ENCODE measurements at places on chromosomes 5 and 9. TPM values are rescaled to one million over a fixed set of nuclear protein-coding genes. Genes with fewer than 3 reads are reported as not detected.

DNA sequence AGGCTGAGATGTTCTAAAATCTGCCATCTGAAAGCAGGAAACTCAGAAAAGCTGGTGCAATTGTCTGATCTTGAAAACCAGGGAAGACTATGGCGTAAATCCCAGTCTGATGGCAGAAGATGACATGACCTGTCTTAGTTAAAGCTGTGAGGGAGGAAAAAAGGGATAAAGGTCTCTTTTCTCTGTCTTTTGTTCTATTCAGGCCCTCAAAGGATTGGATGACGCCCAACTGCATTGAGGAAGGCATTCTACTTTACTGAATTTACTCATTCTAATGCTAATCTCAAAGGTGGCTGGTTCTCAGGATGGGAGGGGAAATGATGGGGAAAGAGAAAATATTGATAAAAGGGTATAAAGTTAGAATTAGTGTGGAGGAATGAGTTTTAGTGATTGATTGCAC, 312.8 kb upstream of the CTNND2 start:
- no peak for DNase-seq

GRCh38 chr9:102506406-102506805, 488.7 kb upstream of the CYLC2 start:
- DNase-seq: no peak

GRCh38 chr9:77832639-77833038, 184.5 kb upstream of the GNA14 start:
- DNase-seq: no peak

Gene LCN9
- not detected for total RNA-seq

Gene ECSCR
- not detected for total RNA-seq

GRCh38 chr5:141495453-141495811, 6.6 kb downstream of the PCDHGC5 start:
- no peak for DNase-seq

Gene ADAMTS2
- 8.8 TPM for total RNA-seq

DNA sequence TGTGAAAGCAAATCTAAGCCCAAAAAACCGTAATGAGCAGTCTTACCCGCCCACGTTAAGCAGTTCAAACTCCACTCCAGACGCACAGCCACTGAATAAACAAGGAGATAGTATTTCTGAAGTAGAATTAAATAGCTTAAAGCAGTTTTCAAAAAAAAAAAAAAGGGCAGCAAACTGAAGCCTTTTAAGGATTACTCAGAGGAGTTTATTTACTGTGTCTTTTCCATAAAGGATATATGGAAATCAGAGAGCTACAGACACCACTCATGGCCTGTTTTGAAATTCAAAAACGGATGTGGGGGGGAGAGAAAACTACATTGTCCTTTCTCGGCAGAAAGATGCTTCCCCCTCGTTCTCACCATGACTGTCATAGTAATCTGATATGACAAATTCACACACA, 83.7 kb upstream of the IRX1 start:
- DNase-seq: no peak

GRCh38 chr5:172144291-172144815, 43.7 kb downstream of the STK10 start:
- no peak for DNase-seq

GRCh38 chr9:70625078-70625477, 210.6 kb upstream of the KLF9 start:
- DNase-seq: no peak

DNA sequence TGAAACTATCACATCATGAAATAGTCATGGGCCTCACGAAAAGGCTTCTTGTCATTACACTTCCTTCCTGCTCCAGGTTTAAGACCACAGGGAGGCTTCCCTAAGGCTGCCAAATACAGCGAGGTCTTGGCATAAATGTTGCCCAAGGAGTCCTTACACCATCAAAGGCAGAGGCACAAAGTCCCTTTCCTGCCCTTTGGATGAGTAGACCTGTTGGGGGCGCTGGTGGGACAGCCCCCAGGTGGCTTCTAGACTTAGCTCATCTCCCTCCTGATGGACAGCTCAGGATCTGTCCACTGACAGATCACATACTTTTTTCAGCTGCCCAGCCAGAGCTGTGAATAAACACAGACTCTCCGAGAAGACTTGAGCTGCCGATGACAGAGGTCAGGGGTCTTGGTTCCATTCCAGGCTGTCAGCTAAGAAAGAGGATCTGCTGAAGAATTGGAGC, 15.5 kb upstream of the MEGF9 start:
- no peak for DNase-seq

Gene PCDHA6
- 16.9 TPM for total RNA-seq

GRCh38 chr9:30280229-30280900, 2104.1 kb upstream of the ACO1 start:
- DNase-seq: no peak

DNA sequence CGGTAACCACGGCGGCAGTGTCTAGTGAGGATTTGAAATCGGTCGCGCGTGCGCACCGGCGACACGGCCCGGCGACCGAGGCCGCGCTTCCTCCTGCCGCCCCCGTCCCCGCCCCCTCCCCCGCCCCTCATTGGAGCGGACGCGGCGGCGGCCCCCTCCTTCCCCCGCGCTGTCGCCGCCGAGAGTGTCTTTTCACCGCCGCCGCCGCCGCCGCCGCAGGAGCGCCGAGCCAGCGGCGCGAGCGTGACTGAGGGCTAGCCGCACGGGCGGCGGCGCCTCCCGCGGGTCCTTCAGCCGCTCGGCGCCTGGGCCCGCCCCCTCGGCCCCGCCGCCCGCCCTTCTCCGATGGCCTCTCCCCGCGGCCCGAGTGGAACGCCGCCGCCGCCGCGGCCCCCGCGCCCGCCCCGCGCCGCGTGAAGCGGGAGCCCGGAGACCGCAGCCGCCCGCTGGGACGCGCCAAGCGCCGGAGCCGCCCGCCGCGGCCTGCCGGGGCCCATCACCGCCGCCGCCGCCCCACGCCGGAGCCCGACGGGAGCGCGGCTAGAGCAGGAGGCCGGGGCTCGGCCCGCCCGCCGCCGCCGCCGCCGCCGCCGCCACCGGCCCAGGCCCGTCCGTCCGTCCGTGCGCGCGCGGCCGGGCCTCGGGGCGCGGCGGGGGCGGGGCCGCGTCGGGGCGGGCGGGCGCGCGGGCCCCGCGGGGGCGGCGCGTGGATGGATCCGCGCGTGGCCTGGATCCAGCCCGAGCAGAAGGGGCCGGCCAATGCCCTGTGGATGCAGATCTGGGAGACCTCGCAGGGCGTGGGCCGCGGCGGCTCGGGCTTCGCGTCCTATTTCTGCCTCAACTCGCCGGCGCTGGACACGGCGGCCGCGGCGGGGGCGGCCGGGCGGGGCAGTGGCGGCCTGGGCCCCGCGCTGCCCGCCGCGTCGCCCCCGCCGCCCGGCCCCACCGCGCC, at the start of gene TENT4A:
Gene TENT4A (plus strand): TSS at position 159 of the 952 bp plus-strand sequence. CDS start 552 bp downstream, at position 711.
- DNase-seq: peak; percentile 41

Gene PCDHGA2
- 0.95 TPM for total RNA-seq

DNA sequence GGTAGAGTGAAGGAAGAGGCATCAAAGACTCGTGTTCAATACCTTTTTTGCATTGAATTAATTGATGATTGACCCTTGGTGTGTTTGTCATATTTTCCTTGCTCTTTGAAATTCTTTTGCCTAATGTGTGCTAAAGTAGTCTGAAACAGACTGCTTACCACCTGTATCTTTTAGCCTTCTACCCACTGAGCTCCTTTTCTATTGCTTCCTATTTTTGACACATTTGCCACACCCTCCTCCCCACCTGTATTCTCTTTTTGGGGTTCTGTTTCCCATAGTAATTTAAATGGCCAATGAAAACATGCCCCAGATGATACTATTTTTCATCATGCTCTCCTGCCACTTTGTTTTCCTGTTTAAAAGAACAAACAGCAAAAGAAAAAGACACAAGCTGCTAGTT, 78.5 kb downstream of the ZCCHC7 start:
- no peak for DNase-seq

DNA sequence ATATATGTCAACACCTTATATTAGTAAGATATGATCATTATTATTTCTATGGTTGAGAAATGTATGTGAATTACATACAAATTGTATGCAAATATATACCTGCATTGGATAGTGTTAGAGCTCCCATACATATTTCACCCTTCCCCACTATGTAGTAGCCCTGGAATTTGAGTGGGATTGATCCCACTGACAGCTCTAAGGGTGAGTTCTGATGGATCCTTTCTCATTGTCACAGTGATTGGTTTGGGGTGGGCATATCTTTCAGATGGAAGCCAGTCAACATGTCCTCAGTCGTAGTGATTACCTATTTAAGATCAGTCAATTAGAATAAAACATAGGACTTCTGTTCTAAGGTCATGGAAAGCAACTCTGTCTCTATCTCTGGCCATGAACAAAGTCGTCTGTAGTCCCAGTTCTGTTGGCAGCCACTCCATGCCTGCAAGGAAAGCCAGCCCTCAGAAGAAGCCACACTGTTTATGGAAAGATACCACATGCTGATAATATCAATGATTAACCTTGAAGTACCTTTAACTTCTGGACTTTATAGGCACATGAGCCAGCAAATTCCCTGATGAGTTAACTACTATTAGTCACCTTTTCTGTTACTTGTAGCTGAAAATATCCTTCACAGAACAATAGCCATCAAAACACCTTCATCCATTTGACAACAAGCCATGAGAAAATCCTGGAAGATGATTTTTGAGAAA, 5.1 kb upstream of the CCDC192 start:
- no peak for DNase-seq

- no peak for DNase-seq
Measured at GRCh38 chr5:178201927-178202235, 2.5 kb upstream of the HNRNPAB start.

DNA sequence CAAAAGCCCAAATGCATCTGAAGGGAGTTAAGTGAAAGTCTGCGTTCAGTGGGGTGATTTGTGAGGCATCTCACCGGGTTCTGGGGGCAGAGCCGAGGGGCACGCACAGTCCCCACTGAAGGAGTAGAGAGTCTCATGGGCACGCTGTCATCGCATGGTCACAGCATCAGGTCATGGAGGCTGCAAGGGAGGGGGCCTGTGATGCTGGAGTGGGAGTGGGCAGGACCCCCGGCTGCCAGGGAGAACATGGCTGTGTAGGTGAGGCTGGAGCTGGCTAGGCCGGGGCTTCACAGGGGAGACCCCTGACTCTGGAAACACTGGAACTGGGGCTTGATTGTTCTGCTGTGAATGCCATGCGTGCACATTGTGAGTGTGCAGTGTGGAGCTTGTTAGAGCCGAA, 360.5 kb downstream of the IRX2 start:
- DNase-seq: no peak

Gene ZNF462
- 28.9 TPM for total RNA-seq

GRCh38 chr5:107724642-107725041, 53.9 kb upstream of the EFNA5 start:
- no peak for DNase-seq

- no peak for DNase-seq
Measured at GRCh38 chr5:154260224-154260927, 69.8 kb downstream of the GALNT10 start.

GRCh38 chr5:122591828-122592227, 183.1 kb upstream of the SNX2 start:
- no peak for DNase-seq

DNA sequence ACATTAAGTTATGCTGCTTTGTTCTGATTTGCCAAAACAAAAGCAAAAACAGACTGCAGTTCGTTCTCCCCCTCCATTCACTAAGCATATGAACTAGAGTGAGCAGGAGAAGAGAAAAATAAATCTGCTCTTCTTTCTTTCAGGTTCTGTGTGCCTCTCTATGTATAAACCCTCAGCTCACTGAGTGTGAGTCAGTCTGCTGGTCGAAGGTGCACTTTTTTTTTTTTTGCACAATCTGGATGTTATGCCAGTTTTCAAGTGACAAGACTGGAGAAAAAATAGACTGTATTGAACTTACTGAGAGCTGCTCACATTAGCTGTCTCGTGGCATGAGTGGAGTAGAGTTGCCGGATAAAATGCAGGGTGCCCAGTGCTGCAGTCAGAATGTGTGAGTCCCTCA, 244.6 kb upstream of the ATP10B start:
- no peak for DNase-seq

GRCh38 chr9:77735494-77735893, 87.4 kb upstream of the GNA14 start:
- DNase-seq: peak; percentile 72

DNA sequence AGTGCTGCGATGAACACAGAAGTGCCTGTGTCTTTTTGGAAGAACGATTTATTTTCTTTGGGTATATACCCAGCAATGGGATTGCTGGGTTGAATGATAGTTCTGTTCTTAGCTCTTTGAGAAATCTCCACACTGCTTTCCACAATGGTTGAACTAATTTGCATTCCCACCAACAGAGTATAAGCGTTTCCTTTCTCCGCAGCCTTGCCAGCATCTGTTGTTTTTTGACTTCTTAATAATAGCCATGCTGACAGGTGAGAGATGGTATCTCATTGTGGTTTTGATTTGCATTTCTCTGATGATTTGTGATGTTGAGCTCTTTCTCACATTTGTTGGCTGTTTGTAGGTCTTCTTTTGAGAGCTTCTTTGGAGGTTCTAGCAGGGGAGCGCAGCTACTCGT, 134.6 kb downstream of the TENT4A start:
- no peak for DNase-seq

DNA sequence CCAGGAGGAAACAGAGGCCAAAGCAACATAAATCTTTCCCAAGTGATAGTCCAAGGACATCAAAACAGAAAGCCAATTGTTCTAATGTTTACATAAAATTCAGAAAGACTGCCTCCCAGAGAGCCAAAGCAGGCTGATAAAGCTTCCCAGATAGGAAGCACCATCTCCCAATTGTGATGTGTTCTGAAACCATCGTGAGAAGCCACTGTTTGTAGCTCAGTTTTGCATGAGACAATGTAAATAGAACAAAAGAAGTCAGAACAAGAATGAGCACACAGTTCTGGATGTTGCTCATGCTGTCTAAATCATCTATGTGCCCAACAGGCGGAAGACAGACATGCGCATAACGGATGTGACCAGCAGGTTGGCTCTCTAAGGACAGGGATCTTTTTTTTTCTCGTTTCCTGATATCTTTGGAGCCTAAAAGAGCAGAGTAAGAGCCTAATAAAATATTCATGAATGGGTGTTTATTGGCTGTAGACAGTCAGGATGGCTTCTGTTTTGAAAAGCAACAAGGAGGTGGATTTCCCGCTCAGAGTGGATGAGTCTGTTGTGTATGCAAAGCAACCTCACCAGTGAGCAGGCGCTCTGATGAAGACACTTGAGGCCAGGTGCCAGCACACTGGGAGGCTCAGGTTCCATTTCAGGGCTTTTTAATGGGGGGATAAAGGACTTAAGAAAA, 113.6 kb downstream of the GNA14 start:
- DNase-seq: no peak

Gene BTNL8
- not detected for total RNA-seq

Gene ORM2
- total RNA-seq: not detected

- DNase-seq: peak; percentile 38
Measured at GRCh38 chr5:74095871-74096270, 469.9 kb downstream of the ARHGEF28 start.
